LNCaP clone FGC (cell line): ENCODE measurements at places on chromosomes 3 and 15.
A peak's percentile ranks its signal among the peaks of the same experiment; 100 is the strongest.

GRCh38 chr3:14331251-14331650 lies 71.2 kb upstream of the SLC6A6 start:
- no peak for DNase-seq

DNA sequence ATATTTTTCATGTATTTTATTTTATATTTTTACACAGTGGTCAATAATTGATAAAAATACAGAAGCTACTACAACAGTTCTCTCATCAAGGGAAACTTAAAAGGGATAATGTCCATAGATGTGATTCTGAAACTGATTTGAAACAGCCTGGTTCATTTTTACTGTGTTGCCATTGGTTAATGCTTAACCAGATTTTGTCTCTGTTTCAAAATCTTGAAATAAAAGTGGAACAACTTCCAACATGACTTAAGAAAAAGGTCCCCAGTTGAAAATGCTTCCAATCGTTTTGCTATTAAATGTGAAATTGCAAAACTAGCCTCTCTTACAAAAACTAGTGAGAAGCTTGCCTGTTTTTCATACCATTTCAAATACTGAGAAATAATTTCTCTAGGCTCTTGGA lies 240.7 kb downstream of the LPP start:
- no peak for DNase-seq

DNA sequence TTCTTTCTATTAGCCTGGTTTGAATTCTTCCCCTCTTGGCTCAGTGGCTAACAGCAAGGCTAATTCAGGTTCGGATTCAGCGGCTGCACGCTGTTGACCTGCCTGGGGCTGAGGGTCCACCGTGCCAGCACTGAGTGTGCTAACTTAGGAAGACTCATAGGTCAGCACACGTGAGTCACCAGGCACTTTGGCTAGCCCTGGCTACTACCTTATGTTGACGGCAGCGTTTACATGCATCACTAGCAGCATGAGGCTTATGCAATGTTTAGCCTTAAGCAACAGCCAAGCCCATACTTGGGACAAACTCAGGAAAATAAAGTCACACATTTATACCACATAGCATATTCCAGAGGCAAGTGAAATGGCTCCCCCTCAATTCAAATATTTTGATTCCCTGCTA lies 137.7 kb downstream of the RAB11A start:
- no peak for DNase-seq

DNA sequence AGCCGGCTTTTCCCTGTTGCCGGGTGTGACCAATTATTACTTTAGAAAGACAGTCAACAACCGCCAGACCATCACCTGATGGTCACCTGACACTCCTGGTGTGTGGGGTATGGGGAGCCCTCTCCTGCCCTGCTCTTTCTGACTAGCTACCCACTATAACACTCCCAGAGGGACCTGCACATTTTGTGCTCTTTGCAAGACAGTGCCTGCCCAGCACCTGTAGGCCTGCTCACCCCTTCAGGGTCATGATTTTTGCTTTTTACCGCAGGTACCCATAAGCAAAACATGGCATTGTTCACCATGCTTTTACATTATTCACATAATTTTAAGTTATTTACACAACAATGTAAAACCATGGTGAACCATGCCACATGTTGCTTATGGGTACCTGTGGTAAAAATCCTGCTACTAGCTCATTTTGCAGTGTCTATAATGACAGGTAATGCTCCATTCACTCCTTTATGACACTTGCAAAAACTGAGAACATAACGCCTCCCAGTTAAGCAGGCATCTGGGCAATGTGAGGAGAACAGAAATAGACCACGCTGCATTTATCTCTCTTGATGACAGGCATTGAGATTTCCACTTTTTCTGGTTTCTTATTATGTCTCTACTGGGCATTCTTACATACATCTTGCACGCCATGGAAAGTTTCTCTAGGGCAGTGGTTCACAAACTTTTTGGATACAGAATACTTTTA lies 9.9 kb downstream of the CCRL2 start:
- no peak for DNase-seq

DNA sequence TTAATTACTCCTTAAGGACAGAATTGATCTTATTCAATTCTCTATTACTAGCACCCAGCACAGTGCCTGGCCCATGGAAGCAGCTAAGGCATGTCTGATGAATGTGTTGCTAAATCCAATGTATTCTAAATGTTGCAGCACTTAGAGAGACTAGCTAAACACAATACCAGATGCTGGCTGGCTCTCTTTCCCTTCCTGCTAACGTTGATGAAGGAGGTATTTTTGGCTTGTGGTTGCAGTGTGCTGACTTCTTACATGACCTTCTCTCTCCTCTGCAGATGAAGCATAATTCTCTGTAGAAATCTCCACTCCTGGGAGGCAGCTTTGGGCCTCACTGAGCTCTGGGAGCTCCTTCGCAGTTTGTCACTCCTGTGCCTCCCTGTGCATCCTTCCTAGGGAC lies 183.6 kb downstream of the PEX5L start:
- DNase-seq: no peak

DNA sequence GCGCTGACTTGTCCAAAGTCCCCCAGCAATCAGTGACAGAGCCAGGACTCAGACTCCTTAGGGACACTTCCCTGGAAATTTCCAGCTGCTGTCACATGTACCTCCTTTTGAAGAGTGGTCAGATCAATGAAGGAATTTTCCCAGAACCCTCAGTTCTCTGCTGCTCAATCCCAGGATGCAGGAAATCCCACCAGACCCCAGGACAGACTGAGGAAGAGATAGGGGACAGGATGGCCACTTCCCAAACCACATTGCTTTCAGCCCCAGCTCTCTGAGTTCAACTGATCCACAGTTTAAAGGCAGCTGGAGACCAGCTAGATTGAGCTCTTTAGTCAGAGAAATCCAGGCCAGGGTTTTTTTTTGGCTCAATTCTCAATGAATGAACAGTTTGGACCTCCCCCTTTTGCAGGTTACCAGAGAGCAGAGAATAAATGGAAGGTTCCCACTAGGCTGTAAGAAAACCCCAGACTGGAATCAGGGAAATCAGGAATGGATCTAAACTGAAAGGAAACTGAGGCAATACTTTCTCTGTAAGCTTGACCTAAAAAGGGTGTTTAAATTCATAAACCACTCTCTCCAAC lies 1.5 kb downstream of the CYP1A1 start:
- peak; percentile 22 for DNase-seq

GRCh38 chr3:195168009-195168762 lies 102.8 kb downstream of the XXYLT1 start:
- DNase-seq: no peak

DNA sequence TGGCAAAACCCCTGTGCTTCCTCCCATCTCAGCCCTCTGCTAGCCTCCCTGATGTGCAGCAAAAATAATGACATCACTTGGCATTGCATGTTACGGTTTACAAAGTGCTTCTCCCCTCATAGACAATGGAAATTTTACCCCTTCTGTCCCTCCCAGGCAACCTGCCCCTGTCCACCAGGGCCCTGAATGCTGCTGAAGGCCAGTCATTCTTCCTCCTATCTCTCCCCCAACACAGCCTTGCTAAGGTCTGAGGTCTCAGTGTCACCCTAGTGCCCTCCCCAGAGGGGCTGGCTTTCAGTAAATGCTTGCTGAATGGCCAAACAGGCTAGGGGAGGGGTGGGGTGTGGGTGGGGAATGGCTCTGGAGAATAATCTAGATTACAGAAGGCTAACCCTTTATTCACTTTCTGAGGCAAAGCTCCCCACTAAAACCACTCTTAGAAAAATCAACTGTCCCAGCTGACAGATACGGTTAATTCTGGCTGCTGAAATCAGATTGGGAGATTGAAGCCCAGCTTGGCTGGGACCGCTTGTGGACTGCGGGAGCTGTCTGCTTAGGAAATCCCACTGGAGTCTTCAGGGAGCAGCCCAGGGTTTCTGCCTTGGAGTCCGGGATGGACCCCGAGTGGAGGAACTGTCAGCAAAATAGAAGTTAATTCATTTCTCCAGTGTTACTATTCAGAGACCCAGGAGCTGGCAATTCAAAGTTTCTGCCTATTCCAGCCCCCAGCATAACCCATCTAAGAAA lies 22.9 kb downstream of the ANP32A start:
- no peak for DNase-seq

- DNase-seq: peak; percentile 58
Observed at GRCh38 chr3:186425788-186426730, 64.0 kb upstream of the DGKG start.

GRCh38 chr3:16875876-16876550 lies 8.7 kb upstream of the PLCL2 start:
- no peak for DNase-seq
